HT-29 (cell line): ENCODE measurements at places on chromosomes 2 and 18.

DNA sequence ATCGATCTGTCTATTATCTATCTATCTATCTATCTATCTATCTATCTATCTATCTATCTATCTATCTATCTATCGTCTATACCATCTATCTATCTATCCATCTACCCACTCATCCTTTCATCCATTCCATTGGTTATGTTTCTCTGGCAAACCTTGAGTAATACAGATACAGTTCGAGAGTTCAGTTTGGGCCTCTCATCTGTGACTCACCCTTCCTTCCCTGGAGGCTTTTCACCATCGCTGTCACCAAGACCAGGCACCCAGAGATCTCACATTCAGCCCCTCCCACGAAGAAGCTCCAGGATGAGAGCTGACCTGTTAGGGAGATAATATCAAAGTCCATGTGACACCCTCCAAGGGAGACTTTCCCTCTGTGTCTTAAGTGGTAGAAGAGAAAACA is 164.1 kb upstream of the CELF4 start:
- DNase-seq = no peak

- DNase-seq = no peak
These were observed 82.1 kb downstream of the ETAA1 start for GRCh38 chr2:67479261-67479660.

DNA sequence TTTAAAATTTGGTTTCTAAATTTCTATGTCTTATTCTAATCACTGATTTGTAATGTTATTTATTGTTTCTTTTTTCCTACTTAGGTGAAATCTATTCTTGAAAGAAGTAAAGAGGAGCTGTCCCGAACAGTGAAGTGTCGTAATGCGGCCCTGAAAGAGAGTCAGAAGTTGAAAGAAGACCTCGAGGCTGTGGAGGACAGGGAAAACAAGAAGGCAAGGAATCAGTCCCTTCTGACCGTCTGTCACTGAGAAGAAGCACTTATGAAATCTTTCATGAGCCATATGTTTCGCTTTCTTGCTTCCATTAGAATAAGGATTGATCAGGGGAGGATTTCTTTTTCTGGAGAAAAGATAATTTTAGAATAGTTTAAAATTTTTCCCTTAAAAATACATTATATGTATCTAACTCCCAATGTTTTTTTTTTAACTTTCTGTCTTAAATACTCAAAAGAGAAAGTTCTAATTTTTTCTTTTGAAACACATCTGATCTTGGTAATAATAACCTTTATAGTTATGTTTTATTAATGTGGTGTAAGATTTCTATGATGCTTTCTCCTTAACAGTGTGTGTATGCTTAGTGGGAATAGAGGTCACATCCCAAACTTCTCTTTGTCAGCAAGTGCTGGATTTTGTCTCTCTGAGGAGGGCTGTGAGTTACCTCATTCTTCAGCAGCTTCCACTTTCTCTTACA is 79.0 kb downstream of the CCDC150 start:
- no peak for DNase-seq

DNA sequence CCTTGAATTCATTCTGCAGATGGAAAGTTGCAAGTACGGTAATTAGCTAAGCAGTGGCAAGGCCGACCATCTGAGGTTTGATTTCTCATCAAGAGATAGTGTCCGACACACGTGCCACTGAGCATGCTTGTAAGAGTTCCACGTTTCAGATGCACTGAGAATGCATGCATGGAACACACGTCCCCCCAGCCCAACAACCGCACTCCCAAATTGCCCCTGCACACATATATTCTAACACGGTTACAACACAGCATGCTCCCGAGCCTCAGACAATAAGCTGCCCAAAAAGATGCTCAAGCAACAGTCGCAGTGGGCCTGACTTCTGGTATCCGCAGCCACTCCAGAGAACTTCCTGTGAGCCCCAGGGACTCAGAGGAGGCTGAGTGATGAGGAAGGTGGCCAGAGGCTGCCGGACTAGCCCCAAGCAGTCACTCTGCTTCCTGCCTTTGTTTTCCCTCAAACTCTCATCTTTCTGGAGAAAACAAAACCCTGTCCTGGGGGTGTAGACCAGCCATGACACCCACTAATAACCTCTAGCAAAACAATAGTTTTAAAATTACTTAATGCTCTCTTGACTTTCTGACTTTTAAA is 204.0 kb downstream of the TGIF1 start:
- DNase-seq = no peak

DNA sequence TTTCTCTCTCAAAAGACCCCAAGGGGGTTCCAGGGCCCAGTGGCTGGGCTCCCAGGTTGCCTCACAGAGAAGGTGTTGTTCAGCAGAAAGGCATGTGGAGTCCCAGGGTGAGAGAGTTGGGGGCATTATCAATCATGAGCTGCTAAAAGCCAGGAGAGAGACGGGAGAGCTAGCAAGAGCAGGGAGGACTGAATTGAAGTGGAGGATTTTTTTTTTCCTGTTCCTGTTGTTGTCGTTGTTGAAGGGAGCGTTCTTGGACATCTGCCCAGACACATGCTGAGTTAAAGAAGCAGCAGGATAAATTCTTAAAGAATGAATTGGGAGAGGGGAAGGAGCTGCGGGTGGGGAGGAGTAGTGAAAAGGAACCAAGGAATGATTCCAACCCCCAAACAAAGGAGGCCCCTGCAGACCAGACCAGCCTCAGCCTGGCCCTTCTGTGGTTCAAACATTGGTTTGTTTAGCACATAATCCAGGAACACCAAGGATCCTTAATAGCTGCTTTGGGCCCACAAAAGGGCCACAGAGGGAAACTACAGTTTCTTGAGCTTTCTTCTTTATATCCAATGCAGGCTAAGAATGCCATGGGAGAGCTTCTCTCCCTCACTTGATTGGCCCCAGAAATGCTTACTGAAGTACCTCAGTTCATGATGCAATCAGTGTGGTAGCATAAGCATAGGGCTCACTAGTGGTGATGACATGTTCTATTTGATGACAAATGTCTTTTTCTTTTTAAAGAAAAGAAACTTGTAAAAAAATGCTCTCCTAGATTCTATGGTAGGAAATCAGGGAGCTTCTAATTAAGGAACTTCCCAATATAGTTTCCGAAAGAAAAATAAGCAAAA is 146.0 kb downstream of the SETBP1 start:
- no peak for DNase-seq

- no peak for DNase-seq
These were observed 453.3 kb upstream of the SALL3 start for GRCh38 chr18:78526275-78526674.

DNA sequence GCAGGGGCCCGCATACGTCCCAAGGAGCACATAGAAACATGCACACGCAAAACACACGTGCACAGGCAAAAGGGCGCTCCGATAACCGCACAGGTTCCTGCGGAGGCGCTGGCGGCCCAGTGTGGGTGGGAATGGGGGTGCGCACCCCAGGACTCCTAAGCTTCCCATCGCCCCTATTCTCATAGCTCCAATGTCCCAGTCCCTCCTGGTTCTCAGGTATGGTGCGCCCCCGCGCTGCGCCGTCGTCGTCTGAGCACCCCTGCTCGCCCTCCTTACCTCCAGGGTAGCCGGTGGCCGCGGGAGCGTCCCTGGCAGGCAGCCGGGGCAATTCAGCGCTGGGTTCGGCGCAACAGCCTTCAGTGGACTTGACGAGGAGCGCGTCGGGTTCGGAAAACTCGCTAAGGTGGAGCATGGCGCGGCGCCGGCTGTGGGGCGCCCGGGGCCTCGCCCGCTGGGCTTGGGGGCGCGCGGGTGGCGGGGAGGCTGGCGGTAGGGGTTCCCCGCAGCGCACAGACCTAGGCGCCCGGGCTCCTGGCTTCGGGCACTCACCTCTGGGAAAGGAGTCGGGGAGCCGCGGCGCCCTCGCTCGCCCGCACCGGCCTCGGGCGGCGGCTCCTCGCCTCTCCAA is 328 bp downstream of the EGR4 start:
- no peak for DNase-seq

- no peak for DNase-seq
These were observed 455.1 kb upstream of the HS6ST1 start for GRCh38 chr2:128773641-128774319.

GRCh38 chr2:24521975-24522639 is 31.1 kb downstream of the NCOA1 start:
- peak; percentile 27 for DNase-seq

DNA sequence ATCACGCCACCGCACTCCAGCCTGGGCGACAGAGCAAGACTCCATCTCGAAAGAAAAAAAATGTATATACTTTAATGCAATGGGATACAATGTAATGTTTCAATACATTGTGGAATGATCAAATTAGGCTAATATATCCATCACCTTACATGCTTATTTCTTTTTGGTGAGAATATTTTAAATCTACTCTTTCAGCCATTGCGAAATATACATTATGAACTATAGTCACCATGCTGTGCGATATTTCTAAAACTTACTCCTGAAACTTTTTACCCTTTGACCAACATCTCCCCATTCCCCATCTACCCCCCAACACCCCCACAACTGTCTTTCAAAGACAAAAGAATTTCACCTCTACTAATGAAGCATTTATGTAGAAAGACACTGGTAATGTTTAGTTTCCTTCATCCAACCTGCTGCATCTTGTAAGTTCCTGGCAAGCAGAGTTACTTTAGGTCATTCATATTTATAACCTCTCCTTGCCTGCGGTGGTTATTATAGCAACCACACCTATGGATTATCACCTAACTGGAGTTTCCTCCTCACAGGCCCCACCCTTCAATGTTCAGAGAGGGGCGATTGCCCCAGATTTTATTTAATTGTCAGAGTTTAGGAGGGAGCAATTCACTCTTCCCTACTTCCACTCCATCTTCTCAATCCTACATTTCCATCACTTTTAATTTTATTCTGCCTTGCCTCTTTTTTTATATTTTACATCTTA is 1.2 kb upstream of the ME2 start:
- DNase-seq = no peak

DNA sequence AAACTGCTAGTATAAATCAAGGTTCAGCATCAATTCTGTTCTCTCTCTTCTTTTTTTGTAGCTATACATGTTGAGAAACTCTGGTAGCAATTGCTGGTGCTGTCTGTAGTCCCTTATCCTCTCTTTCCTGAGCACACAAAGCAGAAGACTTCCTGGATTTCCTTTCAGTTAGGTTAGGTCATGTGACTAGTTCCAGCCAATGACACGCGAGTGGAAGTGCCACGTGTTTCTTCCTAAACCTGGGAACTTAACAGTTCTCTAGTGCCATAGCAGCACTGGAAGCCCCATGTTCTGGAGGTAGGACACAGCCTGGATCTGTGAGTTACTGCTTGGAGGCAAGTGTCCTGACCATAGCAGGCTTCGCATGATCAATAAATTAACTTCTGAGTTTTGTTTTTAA is 125.9 kb downstream of the PLA2R1 start:
- no peak for DNase-seq

DNA sequence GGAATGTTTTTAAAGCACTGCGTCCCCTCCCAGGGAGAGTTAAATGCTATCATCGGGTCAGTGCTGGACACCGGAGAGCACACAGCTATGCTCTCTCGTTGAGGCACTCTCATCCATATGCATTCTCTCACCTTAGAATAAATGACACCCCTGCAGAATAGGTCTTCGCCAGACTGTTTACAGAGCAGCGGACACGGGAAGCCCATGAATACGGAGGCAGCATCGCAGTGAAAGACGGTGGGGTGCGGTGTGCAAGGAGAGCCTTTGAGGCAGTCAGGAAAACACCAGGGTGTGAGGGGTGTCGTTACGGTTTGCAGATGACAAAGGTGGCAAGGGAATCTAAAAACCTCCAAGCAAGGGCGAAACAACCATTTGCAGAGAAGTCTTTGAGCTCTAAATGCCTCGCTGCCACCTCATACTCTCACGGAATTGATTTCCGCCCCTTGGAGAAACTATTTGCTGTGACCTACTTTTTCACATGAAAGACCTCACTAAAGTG is 169.2 kb upstream of the FHL2 start:
- no peak for DNase-seq

- DNase-seq = no peak
These were observed 90.5 kb upstream of the MEX3C start for GRCh38 chr18:51287818-51288508.

DNA sequence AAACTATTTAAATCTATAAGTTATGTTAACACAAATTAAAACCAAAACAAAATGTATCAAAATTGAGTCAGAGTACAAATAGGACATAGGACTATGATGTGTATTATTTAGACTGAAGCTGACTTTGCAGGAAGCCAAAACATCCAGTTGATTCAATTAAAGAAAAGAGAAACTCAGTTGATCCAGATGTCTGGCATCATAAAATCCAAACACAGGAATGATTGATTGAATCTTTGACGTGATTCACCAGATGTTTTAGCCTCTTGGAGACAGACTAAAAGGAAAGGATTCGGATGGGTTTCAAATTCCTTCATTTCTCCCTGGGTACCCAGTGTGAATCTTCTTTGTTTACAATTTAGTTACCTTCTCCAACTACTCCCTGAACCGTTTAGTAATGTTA is 272.9 kb downstream of the IRS1 start:
- DNase-seq = no peak

- DNase-seq = no peak
These were observed 104.2 kb upstream of the MSH2 start for GRCh38 chr2:47298771-47299170.

DNA sequence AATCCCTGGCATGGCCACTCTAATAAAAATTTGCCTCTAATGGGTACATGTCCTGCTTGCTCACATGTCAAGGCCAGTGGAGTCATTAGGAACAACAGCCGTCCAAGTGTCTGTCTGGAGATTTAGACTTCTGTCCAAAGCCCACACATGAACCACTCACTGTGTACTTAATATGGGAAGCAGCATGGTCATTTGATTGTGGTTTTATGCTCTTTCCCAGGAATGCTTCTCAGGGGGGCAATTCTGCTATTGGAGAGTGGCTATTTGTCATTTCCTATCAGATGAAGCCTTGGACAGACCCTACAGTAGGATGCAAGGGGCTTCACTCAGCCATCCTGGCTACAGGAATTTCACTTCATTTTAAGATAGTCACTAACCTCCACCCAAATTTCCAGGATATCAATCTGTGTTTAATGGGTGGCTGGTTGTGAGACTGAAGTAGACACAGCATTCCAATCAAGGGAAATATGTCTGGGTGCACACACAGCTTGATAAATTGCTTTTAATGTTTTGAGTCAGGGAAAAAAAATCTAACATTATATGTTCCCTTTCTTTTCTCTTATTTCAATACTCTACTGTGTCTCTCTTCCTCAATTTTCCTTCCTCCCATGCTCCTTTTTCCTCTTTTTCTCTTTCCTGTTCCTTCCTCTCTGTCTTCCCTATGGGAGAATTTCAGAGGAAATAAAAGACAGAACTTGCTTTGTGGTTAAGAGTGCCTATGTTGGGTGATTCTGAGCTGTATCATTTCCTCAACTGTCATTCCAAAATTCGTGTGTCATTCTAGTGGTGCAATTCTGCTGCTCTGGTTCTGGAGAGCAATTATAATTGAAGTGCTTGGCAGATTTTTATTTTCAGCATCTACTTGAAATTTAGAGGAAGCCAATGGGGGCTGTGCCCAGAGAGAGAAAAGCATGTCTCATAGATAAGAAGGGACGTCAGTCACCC is 320.1 kb downstream of the OSR1 start:
- DNase-seq = no peak
